Aorta (tissue), 5 donors: ENCODE measurements at places on chromosomes 5 and 9. TPM values are rescaled to one million over a fixed set of nuclear protein-coding genes. Genes with fewer than 3 reads are reported as not detected.

The PCDHB11 gene
- total RNA-seq = 8.1 TPM

The GLRA1 gene
- not detected for total RNA-seq

The LCP2 gene
- total RNA-seq = 58.8 TPM

The KLHL3 gene
- 38.1 TPM for total RNA-seq

The C8G gene
- total RNA-seq = 1.1 TPM

GRCh38 chr9:14706530-14707140, 13.4 kb upstream of the ZDHHC21 start:
- no peaks in the 10 kb centered on the region for H3K27me3 ChIP-seq
- H3K27ac ChIP-seq = no peak overlapping the region
- H3K4me3 ChIP-seq = no peak overlapping the region
- H3K36me3 ChIP-seq = no peaks in the 10 kb centered on the region
- DNase-seq = no peak

DNA sequence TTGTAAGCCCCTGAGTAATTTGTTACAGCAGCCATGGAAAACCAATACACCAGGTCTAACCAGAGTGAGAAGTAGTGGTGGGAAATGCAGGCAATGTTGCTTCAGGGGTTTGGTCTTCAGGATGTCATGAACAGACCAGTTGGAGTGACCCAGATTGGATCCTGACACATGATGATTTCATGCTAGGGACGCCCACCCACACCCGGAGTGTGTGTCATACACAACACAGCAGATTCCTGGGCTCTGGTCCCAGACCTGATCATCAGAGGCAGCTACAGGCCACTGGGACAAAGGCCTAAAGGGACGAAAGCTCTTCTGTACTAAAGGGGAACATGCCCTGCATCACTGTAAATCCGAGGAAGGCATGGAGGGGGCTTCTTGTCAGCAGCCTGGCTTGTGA, 194.2 kb downstream of the NSG2 start:
- H3K4me1 ChIP-seq = no peaks in the 10 kb centered on the region
- H3K27me3 ChIP-seq = no peaks in the 10 kb centered on the region
- no peak overlapping the region for H3K27ac ChIP-seq
- no peak for DNase-seq
- H3K36me3 ChIP-seq = no peaks in the 10 kb centered on the region

DNA sequence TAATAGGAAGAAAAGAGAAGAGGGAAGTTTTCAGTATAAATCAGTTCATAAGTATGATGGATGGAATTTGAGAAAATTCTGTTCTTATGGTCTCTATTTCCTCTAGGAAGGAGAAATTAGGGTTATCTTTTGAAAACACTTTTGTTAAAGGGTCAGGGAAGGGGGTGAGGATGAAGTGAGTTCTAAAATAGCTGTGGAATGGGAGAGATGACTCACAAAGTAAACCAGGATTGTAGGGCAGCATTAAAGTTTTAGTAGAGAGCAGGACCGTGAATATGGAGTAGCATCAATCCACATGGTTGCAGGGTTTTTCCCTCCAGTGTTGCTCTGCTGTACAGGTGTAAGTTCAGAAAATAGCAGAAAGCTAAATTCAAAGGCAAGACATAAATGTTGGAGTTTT, 32.4 kb downstream of the MUSK start:
- no peak for DNase-seq
- H3K27me3 ChIP-seq = no peaks in the 10 kb centered on the region
- H3K27ac ChIP-seq = no peak overlapping the region
- no peaks in the 10 kb centered on the region for H3K36me3 ChIP-seq
- no peaks in the 10 kb centered on the region for H3K4me1 ChIP-seq

- no peak overlapping the region for H3K27ac ChIP-seq
- no peak for DNase-seq
- H3K27me3 ChIP-seq = no peaks in the 10 kb centered on the region
- no peaks in the 10 kb centered on the region for H3K36me3 ChIP-seq
- no peak overlapping the region for H3K4me3 ChIP-seq
Observed at GRCh38 chr5:117652036-117652957, 1077.7 kb upstream of the SEMA6A start.

- no peaks in the 10 kb centered on the region for H3K4me1 ChIP-seq
- no peak overlapping the region for H3K4me3 ChIP-seq
- no peak overlapping the region for H3K27ac ChIP-seq
- no peaks in the 10 kb centered on the region for H3K27me3 ChIP-seq
- peak; percentile 88 for DNase-seq
- H3K36me3 ChIP-seq = no peaks in the 10 kb centered on the region
Observed at GRCh38 chr5:111530298-111530740, 18.0 kb upstream of the STARD4 start.
